ENCODE measurements at places on chromosomes 7 and 10.
A peak's percentile ranks its signal among the peaks of the same experiment; 100 is the strongest.

DNA sequence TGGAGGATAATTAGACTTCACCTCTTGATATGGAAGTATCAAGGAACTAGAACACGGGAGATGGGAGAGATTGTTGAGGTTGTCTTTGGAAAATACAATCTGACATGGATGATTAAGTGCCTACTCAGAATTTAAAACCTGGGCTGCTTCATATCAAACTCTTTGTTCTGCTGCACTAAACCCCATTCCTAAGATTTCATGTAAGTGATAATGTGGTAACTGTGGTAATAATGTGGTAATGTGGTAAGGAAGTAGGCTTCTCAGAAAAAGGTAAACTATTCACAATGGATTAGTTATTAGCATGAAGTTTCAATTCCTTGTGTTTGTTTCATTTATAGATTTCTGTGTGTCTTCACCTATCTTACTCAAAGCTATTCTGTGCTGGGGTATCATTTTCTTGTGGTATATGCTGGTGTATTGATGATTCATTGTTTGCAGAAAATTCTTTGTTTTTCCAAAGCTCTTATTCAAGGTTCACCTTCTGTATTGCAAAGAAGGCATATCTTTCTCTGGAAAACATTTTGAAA, 129.9 kb upstream of the TAC1 start:
- DNase-seq, result no peak

DNA sequence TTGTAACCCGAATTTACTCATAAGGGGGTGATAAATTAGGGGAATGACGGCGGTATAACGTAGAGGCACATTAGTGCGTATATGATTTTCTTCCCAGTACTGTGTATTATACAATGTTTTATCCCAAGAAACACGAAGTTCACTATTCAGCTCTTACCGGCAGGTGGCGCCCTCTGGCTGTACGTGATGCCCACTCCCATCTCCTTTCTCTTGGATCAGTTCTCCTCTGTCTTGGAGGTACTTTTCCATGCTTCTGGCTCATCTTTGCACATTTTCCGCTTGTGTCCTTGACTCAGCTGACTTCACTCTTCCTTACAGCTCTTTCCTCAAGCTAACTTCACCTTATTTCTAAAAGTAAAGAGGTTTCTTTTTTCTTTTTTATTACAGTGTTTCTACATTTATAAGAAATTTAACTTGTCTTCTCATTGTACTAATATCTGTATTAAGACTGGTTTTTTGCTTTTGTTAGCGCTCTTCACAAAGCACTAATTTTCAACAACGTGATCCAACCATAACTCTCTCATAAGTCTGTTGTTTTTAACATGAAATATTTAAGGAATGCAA, 21.3 kb downstream of the TMEM176B start:
- peak; percentile 55 for DNase-seq

GRCh38 chr7:876972-877311, 588 bp downstream of the GET4 start:
- DNase-seq, result no peak

- peak; percentile 58 for DNase-seq
These were observed 2.1 kb downstream of the ADD3 start for GRCh38 chr10:110009736-110010475.

- DNase-seq, result no peak
These were observed 259.3 kb upstream of the TMEM72 start for GRCh38 chr10:44651834-44652233.

GRCh38 chr7:155206318-155207020, 91.2 kb upstream of the INSIG1 start:
- peak; percentile 65 for DNase-seq

Data from activated T-helper 2 cell treated with anti-CD3 and anti-CD28 coated beads, Interferon-gamma antibody, Interleukin-2, Interleukin-4, amounts not matched to agents 10 μg/mL and 5 μg/mL and 100 μg/mL, durations not matched to agents 14 hours and 24 hours and 36 hours (primary cell).